ENCODE measurements at places on chromosomes 1 and 21. TPM values are rescaled to one million over a fixed set of nuclear protein-coding genes. Genes with fewer than 3 reads are reported as not detected.

ZNF697 gene
- total RNA-seq, result 1.7 TPM

LCE3E gene
- not detected for total RNA-seq

PHTF1 gene
- 16.0 TPM for total RNA-seq

CACNA1S gene
- total RNA-seq, result not detected

TRMT1L gene
- 12.5 TPM for total RNA-seq

MNDA gene
- total RNA-seq, result not detected

ELAPOR1 gene
- 0.57 TPM for total RNA-seq

GBP1 gene
- 0.18 TPM for total RNA-seq

LCE2B gene
- not detected for total RNA-seq

CR1L gene
- not detected for total RNA-seq

GPR89A gene
- 14.7 TPM for total RNA-seq

TTLL7 gene
- 3.9 TPM for total RNA-seq

TIE1 gene
- total RNA-seq, result not detected

RAB42 gene
- 2.2 TPM for total RNA-seq

KIAA1614 gene
- 0.89 TPM for total RNA-seq

C2CD4D gene
- total RNA-seq, result not detected

RIMS3 gene
- 1.2 TPM for total RNA-seq

KIRREL1 gene
- 34.8 TPM for total RNA-seq

C4BPA gene
- 0.60 TPM for total RNA-seq

UTS2 gene
- not detected for total RNA-seq

CFAP107 gene
- total RNA-seq, result not detected

NBPF1 gene
- total RNA-seq, result 17.0 TPM

LCE1B gene
- not detected for total RNA-seq

STIL gene
- 9.8 TPM for total RNA-seq

Measured in A549 treated with CORT108297 at 1 μM for 4 hours (cell line).